ENCODE measurements at places on chromosomes 5 and 9. TPM values are rescaled to one million over a fixed set of nuclear protein-coding genes. Genes with fewer than 3 reads are reported as not detected.

DNA sequence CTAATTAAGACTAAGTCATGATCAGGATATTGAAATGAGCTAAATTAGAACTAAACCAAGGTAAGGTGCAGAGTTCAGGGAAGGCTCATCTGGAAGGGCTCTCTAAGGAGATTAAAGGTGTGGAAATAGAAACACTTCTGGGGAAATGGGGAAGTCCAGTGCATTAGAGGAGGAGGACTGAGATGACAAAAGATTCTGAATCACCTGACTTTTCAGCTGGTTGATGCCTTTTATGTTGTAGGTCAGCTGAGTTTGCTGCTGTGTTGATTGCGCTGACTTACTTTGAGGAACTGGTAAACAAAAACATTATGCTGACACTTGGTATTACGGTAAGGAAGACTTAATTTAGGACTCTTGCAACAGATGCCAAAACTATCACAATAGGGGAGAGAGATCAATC, 23.8 kb downstream of the IFNA5 start:
- no peaks in the 10 kb centered on the region for H3K4me1 ChIP-seq
- H3K27ac ChIP-seq, result no peak overlapping the region
- no peaks in the 10 kb centered on the region for H3K36me3 ChIP-seq
- DNase-seq, result no peak
- H3K27me3 ChIP-seq, result no peaks in the 10 kb centered on the region

GRCh38 chr5:95134326-95134725, 150.6 kb downstream of the MCTP1 start:
- H3K27me3 ChIP-seq, result no peaks in the 10 kb centered on the region
- H3K4me3 ChIP-seq, result no peak overlapping the region
- no peak overlapping the region for H3K27ac ChIP-seq

DNA sequence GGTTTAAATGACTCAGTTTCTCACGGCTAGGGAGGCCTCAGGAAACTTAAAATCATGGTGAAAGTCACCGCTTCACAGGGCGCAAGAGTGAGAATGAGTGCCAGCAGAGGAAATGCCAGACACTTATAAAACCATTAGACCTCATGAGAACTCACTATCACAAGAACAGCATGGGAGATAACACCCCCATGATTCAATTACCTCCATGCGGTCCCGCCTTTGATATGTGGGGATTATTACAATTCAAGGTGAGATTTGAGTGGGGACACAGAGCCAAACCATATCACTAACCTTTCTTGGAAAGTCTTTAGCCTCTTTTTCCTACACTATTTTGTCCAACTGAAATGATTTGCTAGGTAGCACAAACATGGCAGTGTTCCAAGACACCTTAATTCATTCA, 533.9 kb upstream of the NUDT12 start:
- no peak for DNase-seq
- H3K36me3 ChIP-seq, result no peaks in the 10 kb centered on the region
- H3K27me3 ChIP-seq, result no peaks in the 10 kb centered on the region
- no peak overlapping the region for H3K4me3 ChIP-seq
- H3K4me1 ChIP-seq, result no peaks in the 10 kb centered on the region
- H3K27ac ChIP-seq, result no peak overlapping the region

DNA sequence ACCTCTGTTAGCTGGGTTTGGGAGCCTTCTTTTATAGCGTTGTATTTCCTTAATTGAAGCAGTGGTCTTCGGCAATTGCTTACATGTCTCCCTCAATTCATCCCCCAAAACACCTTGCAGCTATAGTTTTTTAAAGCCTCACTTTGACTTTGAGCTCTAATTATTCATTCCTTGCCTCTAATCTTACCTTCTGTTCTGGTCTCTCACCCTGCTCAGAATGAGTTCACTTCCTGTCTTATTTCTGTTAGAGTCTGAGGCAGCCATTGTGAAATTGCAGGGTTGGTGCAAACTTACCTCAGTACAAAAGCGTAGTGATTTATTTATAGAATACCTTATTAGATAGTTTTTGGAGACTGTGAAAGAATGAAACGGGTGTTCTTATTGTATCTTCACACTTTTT, 35.0 kb downstream of the AOPEP start:
- no peak overlapping the region for H3K4me3 ChIP-seq
- peaks cover 14% of the 10 kb centered on the region for H3K36me3 ChIP-seq
- no peak for DNase-seq
- no peaks in the 10 kb centered on the region for H3K4me1 ChIP-seq
- H3K27ac ChIP-seq, result no peak overlapping the region

The DNAJC18 gene
- polyA plus RNA-seq, result 14.5 TPM
